Nucleus accumbens (tissue), 56 donors: ENCODE measurements at places on chromosomes 16 and 17.

DNA sequence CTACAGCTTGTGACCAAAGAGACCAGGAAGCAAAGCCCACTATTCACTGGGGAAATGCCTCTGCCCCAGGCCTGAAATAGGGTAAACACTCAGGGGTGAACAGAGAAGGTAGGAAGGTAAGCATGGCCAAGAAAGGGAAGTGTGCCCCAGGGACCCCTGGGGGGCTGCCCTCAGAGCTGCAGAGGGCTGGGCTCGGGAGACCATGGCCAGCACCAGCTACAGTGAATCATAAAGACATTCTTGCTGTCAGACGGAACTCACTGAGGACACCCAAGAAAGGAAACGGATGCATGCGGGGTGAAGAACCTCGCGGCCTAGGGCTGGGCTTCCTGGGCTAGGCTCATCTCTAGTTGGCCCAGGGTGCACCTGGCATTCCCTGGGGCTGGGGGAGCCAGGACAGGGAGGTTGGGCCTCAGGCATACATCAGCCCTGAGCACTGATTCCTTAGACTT is 9.6 kb downstream of the HIC1 start:
- DNase-seq: no peak

DNA sequence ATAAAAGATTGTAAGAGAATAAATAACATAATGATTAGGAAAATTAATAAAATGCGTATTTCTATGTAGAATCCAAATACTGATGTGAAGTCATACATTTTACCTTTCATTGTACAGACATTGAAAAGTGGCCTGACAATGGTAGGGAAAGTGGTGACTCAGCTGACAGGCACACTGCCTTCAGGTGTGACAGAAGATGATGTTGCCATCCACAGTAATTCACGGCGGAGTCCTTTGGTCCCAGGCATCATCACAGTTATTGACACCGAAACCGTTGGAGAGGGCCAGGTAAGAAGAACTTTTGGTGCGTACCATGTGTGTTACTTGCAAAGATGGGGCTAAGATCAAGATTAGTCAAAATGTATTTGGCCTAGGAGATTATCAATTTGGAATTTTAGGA is 232.8 kb downstream of the BCAS3 start:
- no peak for DNase-seq

GRCh38 chr17:45123930-45124796 is 8.2 kb downstream of the PLCD3 start:
- DNase-seq: no peak

DNA sequence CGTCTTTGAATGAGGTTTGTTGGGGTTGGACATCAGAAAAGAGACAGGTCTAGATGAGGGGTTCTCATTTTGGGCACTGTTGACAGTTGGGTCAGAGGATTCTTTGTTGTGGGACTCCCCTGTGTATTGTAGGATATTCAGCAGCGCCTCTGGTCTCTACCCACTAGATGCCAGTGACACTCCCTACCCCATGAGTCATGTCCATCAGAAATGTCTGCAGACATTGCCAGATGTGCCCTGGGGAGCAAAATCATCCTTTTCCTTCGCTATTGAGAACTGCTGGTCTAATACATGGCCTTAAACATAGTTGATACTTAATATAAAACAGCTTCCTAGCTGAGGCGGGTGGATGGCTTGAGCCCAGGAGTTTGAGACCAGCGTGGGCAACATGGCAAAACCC is 3.1 kb downstream of the ABAT start:
- no peak for DNase-seq
